NCI-H510A treated with DMSO at 0.1 percent for 48 hours (cell line): ENCODE measurements at places on chromosomes 3 and 15.

- no peak for DNase-seq
These were observed 710 bp downstream of the MECOM start for GRCh38 chr3:169662843-169663160.

DNA sequence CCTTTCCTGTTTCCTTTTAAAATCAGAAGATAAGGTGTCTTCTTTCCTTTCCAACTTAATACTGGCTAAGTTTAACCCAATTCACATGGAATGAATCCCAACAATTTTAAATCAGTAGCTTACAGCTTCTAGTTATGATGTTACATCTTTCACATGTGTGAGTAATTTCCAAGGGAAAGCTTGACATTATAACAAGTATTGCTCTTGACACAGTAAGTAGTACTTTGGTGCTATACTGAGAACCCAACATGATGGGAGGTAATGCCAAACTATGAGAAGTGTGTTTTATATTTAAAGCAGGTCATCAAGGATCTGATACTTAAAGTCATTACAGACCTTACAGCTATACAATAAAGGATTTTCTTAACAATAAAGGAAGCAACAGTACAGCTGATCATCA, 29.1 kb downstream of the RABL3 start:
- DNase-seq, result no peak

GRCh38 chr15:25374143-25374542, 64.7 kb downstream of the UBE3A start:
- DNase-seq, result no peak

- no peak for DNase-seq
These were observed 1.1 kb downstream of the KLHL6 start for GRCh38 chr3:183554377-183554776.

DNA sequence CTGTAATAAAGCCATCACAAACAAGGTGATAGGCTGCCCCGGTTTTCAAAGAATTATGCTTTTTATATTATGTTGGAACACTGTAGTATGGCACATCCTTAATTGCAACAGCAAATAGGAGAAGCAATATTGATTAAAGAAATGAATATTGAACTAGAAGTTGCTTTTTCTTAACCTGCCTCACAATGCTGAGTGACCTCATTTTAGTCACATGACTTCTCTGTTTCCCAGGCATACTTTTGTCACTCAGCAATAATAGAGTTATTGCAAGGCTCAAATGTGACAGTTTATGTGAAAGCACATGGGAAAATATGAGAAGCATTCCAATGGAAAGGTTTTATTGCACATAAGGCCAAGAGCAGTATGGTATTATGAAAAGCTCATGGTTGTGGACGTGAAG, 400.7 kb downstream of the FGF12 start:
- no peak for DNase-seq

GRCh38 chr3:133870822-133871221, 24.9 kb downstream of the RAB6B start:
- DNase-seq, result no peak
